ENCODE measurements at places on chromosomes 7 and 10.
A peak's percentile ranks its signal among the peaks of the same experiment; 100 is the strongest.

GRCh38 chr10:21184216-21184615 lies 287.1 kb upstream of the NEBL start:
- no peak for DNase-seq

DNA sequence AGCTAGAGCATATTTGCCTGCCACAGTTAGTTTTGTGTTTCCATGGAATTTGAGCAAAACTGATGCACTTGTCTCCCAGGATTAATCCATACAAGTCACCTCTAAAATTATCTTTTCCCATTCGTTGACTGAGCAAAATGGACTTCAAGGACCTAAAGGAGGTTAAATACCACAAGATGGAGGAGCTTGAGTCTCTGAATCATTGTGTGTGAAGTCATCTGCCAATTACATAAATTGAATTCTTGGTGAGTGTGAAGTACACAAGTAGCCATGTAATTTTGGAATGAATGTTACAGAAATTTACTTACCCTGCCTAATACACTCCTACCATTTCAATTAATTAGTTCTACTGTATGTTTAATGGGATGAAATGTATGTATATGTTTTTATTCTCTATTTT lies 501.7 kb upstream of the POT1 start:
- DNase-seq = no peak

DNA sequence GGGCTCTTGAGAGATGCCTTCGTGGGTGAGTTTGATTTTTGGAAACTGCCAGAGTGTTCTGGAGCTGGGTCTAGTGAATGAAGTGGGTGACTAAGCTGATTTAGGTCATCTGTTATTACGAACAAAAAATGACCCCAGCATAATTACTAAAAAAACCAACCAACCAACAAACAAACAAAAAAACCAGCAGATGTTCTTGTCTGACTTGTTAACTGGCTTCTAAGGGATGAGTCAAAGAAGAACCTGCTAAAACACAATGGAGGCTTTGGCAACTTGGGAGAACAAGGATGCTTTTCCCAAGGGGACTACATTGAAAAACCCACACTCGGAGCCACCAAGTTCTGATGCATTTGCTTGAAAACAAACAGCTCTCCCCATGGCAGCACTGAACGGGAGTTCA lies 11.5 kb downstream of the TACR2 start:
- no peak for DNase-seq

GRCh38 chr7:13578294-13578693 lies 411.2 kb downstream of the ETV1 start:
- no peak for DNase-seq

GRCh38 chr7:26404189-26404996 lies 112.7 kb downstream of the SNX10 start:
- DNase-seq = no peak

- DNase-seq = no peak
Measured at GRCh38 chr10:105986486-105986885, 1178.0 kb downstream of the SORCS1 start.

- DNase-seq = peak; percentile 48
Measured at GRCh38 chr7:157526005-157526912, 189.5 kb downstream of the DNAJB6 start.

- DNase-seq = no peak
Measured at GRCh38 chr7:116030651-116031276, at the start of gene TFEC. Gene TFEC, minus strand, starts transcription at chr7:116030763. Its CDS starts 46,322 bp downstream, at chr7:115984441.

- no peak for DNase-seq
Measured at GRCh38 chr7:37069336-37069735, 345.0 kb upstream of the AOAH start.

- DNase-seq = no peak
Measured at GRCh38 chr7:100099452-100099851, 1.7 kb downstream of the MCM7 start.

- DNase-seq = no peak
Measured at GRCh38 chr10:103888113-103888841, 29.7 kb downstream of the STN1 start.

GRCh38 chr7:37796138-37796775 lies 52.1 kb upstream of the NME8 start:
- no peak for DNase-seq

DNA sequence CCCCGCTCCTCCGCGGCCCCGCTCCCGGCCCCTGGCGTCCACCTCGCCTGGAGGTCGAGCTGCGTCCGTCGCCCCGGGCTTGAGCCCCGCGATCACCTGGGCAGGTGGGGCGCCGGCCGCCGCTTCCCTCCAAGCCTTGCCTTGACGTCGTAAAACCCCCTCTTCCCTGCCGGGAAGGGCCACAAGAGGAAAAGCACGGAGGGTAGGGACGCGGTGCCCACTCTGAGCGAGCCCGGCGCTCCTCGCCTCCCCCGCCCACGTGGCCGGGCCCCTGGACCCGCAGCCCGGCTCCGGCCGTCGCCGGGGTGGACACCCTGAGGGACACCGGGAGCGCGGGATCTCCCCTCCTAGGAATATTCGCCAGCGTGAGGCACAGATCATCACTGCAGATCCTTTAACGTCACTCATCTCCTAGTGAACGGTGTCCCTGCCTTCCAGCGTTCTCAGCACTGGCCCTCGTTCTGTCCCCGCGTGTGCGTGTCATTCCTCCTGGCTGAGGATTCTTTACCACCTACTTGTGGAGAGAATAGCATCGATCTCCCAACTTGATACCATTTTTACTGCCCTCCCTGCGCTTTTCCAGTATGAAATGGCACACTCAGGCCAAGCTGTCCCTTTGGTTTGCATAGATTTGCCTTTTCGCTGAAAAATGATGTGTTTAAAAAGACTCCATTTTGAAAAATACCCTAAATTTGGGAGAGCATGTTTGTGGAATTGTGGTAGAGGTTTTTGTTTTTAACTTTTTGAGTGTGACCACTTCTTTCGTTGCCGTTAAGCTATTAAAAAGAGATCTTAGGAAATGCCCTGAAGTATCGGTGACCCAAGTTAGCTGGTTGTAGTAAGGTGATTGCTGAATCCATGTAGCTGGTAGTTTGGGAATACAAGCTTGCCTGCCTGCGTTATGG lies 649 bp downstream of the ACTR3B start:
- no peak for DNase-seq

GRCh38 chr7:96016735-96017134 lies 244.4 kb downstream of the DYNC1I1 start:
- no peak for DNase-seq

- no peak for DNase-seq
Measured at GRCh38 chr10:6119423-6119822, 30.6 kb downstream of the RBM17 start.

DNA sequence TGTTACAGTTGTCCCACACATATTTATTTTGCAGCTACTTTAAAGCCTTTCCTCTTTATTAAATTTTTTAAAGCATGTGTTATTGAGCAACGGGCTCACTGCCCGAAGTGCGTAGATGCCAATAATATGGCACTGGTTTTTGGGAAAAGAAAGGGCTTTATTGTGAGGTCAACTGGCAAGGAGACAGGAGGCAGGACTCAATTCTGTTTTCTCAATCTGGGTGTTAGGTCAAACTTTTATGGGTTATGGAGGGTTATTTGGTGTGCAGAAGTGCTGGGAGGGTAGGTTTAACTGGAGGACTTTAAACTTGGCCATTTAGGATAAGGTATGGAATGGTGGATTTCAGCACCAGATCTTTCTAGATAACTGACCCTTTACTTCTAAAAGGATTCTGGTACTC lies 183.6 kb downstream of the LRRC4 start:
- DNase-seq = no peak

GRCh38 chr10:34698979-34699378 lies 116.1 kb downstream of the PARD3 start:
- no peak for DNase-seq

DNA sequence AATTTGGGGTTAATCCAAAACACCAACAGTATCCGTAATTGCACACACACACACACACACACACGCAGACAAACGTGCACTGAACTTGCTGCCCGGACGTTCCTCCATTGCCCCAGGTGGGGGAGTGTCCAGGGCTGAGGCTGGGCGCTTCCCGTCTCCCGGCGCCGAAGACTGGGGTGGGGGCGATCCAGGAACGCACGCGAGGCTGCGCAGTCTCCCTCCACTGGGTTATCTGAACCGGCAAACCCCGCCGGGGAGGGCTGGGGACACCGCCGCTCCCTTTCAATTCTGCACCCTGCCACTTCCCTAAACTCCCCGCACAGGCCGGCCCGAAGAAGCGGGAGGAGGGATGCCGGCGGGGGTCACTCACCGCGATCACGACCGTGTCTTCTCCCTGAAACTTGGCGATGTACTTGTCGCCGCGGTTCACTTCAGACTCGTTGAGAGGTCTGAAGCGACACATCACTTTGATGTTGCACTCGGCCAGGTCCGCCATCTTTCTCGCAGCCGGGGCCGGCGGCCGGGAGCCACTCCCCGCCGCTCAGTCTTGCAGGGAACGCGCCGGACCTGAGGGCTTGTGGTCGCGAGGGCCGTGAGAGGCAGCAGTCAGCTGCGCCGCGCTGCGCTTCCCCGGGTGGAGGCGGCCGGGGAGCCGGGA lies 618 bp downstream of the KIF5B start:
- DNase-seq = peak; percentile 83

GRCh38 chr10:124340033-124340760 lies 78.5 kb downstream of the OAT start:
- peak; percentile 45 for DNase-seq

- no peak for DNase-seq
Measured at GRCh38 chr10:18456984-18457383, 194.4 kb downstream of the NSUN6 start.

DNA sequence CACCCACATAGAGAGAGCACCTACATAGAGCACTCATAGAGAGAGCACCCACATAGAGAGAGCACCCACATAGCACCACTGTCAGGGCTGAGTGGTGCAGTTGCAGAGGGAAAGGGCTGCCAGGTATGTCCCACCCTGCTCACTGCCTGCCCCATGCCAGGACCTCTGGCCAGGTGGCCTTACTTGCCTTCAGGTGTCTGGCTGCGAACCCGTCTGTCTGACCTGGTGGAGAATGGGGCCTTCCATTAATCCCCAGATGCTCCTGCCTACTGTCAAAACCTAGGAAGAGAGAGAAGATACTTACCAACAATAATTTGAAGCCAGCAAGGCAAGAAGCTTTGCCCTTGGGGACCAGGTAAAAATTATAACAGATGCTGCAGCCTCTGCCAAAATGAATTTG lies 51.1 kb downstream of the INSIG1 start:
- no peak for DNase-seq

DNA sequence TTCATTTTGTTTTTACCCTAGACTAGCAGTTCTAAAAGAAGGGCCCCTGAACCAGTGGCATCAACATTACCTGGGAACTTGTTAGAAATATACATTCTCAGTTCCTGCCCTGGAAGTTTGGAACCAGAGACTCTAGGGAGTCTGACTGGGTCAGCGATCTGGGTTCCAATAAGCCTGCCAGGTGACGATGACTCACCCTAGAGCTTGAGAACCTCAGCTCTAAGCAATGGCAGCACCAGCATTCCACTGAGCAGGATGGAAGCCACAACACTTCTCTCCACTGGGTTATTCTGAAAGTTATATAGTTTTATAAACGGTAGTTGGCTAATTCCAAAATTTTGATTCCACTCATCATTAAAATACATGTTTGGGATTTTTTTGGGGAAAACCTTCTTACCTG lies 97.0 kb upstream of the AMPH start:
- DNase-seq = no peak

DNA sequence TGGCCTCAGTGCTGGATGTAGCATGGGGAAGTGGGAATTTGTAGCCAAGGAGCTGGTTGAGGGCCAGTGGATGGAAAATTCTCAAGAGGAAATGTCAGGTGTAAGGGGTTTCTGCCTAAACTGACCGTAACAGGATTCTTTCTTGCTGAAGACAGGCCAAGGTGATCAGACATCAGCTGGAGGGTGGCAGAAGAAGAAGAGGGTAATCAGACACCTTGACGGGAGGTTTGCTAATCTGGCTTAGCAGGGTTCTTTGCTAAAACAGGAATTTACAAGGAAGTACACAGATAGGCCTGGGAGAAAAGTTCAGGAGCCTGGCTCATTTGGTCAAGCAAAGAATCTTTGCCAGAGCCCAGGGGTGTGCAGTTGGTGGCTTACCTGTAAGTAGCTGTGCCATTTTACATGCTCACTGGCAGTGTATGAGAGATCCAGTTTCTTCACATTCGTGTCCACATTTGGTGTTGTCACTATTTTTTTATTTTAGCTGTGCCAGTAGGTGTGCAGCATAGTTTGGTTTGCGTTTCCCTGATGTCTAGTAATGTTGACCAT lies 73.7 kb downstream of the BMPR1A start:
- no peak for DNase-seq

DNA sequence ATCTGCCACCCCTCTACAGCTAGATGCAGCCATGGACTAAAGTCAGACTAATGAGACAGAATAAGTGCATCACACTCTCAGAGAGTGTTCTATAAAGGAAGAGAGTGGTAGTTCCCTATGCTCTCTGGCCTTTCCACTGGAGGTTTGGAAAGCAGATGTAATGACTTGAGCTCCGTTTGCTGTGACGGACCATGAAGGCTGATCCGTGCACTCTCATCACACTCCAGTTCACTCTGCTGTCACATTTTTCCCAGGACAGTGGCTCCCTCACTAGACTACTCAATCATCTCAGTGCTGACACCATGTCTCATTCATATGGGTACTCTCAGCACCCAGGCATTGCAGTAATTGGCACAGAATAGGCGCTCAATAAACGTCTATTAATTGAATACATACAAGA lies 20.4 kb downstream of the TRDMT1 start:
- no peak for DNase-seq

DNA sequence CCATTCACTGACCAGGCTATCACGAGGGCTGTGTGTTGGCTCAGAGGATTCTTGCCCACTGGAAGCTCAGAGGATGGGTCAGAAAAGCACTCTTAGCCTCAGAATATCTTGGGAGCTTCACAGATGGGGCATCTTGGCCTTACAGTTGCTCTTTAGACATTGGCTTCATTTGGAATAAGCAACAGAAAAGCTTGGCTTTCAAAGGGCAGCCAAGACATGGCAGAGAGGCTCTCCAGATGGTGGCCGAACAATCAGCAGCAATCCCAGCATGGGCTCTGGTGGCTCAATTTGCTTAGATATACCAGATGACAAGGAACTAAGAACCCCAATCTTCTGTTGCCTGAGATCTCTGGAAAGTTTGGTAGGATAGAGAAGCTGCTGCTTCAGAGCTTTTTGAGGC lies 446.2 kb downstream of the ADRA2A start:
- no peak for DNase-seq

DNA sequence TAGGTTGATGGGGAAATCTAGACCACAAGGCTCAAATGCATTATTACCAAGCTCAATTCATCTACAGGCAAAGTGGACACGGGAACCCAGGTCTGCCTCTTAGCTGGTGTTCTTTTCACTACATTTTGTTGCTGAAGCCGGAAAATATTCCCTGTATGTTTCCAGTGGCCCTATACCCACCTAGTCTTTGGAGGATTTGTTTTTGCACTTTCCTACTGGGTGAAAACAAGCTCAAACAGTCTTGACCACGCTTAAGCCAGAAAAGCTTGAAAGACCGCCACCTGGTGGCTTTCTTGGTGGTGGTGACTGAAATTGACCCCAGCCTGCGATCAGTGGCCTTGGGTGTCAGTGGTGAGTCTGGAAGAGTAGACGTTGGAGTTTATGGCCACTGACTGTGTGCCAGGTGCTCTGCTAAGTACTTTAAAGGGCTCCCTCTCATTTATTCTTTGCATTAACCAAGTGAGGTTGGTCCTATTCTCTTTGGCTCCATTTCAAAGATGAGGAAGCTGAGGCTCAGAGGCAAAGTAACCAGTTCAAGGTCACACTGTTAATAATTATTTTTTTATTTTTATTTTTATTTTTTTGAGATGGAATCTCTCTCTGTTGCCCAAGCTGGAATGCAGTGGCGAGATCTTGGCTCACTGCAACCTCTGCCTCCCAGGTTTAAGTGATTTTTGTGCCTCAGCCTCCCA lies 11.1 kb upstream of the CRTAC1 start:
- peak; percentile 72 for DNase-seq

- no peak for DNase-seq
Measured at GRCh38 chr10:58556516-58557165, 44.0 kb downstream of the BICC1 start.

- DNase-seq = no peak
Measured at GRCh38 chr10:1515121-1515779, 222.1 kb downstream of the ADARB2 start.
